Naive thymus-derived CD8-positive, alpha-beta T cell (primary cell): ENCODE measurements at places on chromosomes 1 and 21. TPM values are rescaled to one million over a fixed set of nuclear protein-coding genes. Genes with fewer than 3 reads are reported as not detected.

Gene TLR5
- polyA plus RNA-seq = 1.2 TPM

DNA sequence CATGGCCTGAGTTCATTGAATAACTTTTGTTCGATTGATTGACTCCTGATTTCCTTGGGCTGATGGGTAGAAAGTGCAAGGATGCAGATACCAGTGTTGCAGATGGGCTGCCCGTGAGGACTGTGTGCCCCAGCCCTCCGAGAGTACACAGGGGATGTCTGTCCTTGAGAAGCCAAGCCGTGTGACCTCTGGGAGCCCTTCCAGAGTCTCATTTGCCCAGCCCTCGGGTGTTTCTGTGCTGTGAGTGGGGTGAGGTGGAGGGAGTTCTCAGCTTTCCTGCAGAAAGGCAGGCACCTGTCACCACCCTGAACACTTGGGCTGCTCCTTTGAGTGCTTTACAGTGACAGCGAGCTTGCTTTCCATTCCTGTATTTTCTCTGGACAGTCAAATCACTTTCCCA, 96.4 kb upstream of the CACNA1E start:
- DNase-seq = no peak

GRCh38 chr1:163337631-163338030, 15.9 kb downstream of the NUF2 start:
- no peak for DNase-seq

DNA sequence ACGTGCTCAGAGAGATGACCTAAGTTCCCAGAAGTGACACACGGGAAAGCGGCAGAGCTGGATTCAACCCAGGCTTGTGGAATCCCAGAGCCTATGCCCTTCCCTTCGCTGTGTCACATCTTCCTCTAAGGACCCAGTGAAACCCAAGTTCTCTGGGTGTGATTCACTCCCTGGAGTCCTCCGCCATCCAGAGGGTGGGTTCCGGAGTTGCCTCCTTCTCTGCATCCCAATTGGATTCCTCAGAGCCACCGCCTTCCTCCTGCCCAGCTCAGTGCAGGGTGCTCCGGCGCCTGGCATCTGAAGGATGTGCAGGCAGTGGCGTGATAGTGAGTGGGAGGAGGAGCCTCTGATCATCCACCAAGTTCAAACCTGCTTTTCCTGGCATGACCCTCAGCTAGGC, 20.7 kb upstream of the RCC2 start:
- no peak for DNase-seq

DNA sequence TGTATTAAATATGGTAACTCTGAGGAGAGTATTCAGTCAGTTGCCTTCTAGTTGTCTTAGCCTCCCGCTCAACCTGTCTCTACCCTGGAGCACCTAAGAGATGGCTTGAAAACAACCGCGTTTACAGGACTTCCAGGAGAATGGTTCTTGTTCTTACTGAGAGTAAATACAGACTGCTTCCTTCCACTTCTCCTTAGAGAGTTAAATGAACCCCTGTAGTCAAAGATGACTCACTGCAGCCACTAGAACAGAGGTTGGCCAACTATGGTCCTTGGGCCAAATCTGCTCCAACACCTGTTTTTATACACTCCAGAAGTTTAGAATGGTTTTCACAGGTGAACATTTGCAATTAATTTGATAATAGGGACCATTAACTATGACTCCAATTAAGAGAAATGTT, 60.1 kb upstream of the ASB17 start:
- no peak for DNase-seq

DNA sequence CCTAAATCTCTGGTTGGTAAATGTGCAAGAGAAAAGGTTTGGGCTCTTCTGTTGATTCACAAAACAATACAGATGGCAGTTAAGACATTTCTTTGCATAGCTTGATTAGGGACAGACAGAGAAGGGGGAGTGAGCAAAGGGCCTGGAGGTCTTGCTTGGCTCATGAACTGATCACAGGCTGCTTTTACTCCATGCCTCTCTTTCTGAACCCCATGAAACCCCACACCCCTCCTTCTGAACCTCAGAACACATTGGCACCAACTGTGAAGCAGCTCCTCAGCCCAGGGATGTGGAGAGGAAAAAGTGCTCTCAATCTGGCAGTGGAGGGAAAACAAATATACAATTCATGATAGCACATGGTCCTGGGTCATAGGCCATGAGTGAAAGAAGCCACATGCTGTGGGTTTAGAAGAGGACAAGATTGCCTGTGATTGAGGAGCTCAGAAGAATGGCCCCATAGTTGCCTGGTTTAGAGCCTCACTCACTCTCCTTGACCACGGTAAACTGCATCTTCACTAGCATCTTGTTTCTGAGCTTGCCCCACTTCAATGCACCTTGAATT, 111.6 kb upstream of the GADD45A start:
- DNase-seq = no peak

DNA sequence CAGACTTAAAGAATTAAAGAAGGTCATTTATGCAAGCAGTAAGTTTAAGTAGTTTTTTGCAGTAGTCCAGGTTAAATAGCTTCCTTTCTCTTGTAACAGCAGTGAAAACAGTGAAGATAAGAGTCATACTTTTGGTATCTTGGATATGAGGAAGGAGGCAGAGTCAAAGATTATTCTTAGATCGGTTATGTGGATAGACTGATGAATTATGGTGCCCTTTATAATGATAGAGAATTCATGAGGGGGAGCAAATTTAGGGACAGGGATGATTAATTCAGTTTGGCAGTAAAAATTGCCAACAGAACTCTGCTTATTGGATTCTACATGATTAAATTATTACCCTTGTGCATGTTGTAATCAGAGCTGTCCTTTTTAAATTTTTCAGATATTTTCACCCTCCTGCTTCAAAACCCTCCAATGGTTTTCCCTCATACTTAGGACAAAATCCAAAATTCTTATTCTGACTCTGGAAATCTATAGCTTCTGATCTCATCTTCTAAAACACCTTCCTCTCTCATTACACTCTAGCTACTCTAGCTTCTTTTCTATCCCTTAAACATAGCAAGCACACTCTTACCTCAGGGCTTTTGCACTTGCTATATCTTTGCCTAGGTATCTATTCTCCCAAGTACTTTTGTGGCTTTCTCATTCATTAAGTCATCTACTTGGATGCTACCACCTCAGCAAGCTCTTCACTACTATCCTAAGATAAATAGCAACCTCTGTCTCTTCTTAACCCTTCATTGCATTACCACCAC, 79.8 kb downstream of the PKN2 start:
- no peak for DNase-seq

DNA sequence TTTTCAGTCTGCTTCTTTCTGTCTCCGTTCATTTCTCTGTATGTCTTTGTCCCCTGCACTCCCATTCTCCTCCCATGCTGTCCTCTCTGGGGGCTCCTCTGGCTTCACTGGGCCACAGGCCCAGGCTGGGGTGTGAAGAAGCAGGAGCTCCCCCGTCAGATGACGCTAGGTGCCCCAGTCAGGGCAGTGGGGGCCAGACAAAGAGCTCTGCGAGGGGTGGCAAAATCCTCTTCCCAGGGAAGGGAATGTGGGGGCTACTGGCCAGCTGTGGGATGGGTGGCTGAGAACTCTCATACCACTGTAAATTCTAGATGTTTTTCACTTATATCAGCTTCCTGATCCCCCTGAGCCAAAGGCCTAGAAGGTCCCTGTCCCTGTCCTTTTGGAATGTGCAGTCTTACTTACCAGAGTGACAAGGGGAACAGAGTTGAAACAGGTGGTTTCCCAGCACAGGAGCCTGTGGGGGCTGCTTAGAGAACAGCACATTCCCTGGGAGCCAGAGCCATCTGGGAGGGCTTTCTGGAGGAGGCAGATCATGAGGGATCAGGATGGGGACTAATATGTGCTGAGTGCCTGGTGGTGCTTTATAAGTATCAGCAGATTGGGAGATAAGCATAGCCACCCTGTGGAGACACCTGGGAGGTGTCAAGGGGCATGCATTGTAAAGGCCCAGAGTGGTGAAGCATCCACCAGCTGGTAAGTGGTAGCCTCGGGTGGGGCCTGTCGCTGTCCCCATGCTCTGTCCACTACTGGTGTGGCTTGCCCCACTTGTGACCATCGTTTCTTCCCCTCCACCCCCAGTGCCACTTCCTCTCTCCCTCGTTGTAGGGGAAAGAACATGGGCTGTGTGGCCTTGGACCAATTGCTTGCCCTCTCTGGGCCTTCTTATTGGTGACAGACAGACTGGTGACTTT, 10.1 kb upstream of the PADI1 start:
- no peak for DNase-seq
